ENCODE measurements at places on chromosomes 2 and 18.

DNA sequence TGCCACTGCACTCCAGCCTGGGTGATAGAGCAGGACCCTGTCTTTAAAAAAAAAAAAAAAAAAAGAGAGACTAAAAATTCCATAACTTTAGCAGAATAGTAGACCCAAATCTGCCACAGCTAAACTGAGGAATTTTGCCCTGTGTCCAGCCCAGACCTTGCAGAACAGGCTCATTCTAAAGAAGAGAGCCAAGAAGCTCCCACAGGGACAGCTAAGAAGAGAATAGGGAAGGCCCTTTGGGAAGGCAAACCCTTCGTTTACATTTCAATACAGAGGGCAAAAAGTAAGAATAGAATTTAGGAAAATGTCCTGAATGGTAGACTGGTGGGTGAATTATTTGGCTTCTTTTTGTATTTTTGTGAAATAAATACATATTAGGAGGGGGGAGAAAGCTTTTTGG, 21.5 kb upstream of the BZW1 start:
- no peak for DNase-seq

DNA sequence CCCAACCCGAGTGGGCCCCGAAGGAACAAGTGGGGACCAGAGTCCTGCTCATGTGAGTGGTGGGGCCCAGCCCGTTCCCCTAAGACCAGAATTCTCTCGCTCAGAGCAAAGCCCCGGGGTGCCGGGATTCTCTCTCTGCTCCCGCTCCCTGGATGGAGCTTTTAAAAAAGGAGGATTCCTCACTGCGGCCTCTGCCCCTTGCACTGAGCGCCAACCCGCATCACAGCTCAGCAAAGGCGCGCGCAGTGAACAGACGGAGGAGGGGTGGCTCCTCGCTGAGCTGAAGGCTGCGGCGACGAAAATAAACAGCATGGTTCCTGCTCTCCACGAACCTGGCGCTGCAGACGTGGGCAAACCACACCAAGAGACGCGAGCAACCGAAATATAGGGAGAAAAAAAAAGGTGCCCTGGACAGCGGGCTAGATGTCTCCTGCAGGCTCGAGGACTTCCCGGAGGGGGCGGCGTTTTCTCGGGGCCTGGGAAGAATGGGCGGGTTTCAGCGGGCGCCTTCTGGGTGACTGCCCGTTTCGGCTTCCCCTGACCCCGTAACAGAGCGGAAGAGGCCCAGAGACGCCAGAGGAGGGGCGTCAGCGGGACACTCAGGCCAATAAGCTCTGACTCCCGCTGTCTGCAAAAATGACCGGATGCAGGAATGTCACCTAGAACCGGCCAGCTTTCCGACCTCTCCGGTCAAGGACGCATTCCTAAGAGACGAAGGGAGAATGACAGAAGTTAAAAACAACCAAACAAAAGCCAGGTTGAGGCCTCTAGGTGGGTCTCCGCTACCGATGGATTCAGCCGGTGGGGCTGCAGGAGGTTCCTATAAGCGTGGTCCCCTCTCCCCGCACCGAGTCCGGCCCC, 819 bp upstream of the KLF11 start:
- DNase-seq, result peak; percentile 46

DNA sequence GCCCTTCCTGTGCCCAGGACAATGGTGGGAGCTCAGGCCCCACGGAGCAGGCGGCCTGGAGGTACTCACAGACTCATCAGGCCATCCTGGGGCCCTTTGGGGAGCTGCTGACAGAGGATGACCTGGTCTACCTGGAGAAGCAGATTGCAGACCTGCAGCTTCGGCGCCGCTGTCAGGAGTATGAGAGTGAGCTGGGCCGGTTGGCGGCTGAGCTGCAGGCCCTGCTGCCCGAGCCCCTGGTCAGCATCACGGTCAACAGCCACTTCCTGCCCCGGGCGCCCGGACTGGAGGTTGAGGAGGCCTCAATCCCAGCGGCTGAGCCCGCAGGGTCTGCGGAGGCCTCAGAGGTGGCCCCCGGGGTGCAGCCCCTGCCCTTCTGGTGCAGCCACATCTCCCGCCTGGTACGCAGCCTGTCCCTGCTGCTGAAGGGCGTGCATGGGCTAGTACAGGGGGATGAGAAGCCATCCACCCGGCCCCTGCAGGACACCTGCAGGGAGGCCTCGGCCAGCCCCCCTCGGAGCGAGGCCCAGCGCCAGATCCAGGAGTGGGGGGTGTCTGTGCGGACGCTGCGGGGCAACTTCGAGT, 8.3 kb upstream of the KLHL30 start:
- no peak for DNase-seq

GRCh38 chr2:230326453-230327417, at the start of gene SP140L:
Gene SP140L (plus strand): TSS chr2:230327193. CDS start chr2:230327270, 77 bp downstream.
- DNase-seq, result peak; percentile 89

GRCh38 chr2:140876015-140876414, 1254.8 kb downstream of the LRP1B start:
- no peak for DNase-seq

- no peak for DNase-seq
Measured at GRCh38 chr2:177600917-177601316, 208.3 kb downstream of the AGPS start.

- DNase-seq, result no peak
Measured at GRCh38 chr18:8778824-8779223, 73.5 kb downstream of the MTCL1 start.

DNA sequence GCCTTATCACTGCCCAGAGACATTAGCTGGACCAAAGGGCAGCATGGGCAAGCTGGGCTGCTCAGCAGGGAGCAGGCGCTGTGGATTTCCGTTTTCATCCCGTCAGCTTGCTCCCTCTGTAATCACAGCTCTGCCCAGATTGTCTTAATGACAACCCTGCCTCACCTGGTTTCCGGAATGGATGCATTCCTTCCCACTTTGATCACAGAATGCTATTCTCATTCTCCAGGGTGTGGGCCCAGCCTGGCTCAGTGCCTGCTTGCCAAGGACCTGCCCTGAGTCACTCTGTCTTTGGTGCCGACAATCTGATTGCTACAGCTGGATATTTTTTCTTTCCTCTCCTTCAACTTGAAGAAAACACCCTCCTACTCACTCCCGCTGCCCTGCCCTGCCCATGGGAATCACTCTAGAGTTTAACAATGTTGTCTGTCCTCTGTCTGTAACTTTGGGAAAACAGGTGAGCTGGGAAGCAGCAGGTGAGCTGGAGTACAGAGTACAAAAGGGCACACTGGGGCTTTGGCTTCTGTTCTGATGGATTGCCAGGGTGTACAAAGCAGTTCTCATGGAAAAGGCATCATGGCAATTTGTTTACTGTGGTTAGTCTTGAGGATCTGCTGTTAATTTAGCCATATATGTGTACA, 27.2 kb upstream of the FAM136A start:
- no peak for DNase-seq

DNA sequence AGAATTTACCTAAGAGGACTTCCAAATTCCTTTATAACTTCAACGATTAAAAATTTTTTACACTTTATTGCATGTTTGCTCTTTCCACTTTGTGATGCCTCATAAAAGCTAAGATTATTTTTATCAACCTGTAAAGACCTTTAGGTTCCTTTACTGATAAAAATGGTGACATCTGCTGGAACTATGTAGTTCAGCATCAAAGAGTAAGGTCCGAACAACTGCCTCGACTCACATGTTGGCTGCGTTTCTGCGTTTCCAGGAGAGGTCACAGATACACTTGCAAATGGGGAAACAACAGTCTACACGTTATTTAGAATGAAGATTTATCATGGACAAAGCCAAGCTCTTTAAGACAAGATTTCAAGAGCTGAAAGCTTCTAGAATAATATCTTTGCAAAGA, 18.8 kb upstream of the TMX3 start:
- no peak for DNase-seq

GRCh38 chr18:58303363-58303762, 259.3 kb downstream of the NEDD4L start:
- DNase-seq, result peak; percentile 68

DNA sequence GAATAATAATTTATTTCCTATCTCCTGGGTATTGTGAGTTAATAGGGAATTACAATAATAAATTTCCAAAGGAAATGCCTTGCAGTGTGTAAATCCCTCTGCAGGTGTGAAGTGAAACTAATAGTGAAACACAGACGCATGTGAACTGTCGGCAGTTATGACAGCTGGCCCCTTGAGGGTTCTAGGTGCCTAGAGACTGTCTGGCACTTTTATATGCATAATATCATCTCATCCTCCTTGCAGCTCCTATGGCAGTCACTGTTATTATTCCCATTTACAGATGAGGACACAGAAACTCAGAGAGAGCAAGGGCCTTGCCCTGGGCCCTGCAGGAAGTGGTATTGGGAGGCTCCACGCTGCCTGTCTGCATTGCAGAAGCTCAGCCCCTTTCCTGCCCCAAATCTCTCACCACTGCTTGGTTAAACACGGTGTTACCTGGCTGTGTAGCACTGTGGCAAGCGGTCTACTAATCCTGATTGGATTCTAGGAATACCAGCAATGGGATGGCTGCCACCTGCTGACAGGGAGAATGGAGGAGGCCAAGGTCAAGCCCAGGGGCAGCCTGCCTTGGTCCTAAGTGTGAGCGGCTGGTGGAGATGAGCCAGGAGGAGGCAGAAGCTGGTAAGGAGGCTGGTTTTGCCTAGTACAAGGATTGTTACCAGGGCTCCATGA, 32.8 kb upstream of the ACKR3 start:
- peak; percentile 68 for DNase-seq

DNA sequence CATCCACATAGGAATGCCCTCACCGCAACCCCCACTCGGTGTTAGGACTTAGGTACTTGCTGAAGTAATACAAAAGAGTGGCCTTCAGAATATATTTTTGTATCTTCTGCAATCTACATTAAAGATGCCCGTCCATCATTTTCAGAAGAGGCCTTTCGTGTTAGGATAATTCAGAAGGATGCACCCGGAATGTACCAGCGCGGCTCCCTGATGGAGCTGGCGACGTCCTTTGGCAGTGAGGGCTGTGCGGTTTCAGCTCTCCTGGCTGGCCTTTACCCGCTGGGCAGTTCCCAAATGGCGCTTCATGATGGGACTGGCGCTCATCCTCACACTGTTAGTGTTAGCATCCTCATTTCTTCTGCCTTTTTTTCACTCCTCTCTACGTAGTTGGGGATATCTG, 15.3 kb downstream of the TWIST2 start:
- DNase-seq, result no peak

DNA sequence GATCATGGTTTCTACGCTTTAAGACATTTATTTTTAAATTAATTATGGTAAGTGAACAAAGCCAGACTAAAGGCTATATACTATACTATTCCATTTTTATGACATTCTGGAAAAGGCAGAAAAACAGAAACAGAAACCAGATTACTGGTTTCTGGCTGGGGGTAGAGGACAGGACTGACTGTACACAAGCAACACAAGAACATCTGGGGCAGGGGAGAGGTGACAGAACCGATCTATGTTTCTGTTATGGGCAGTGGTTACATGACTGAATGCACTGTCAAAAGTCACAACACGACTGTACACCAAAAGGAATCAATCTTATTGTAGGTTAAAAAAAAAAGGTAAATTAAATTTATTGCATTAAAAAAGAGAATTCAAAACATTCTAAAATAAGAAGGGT, 64.7 kb downstream of the PTPN2 start:
- peak; percentile 29 for DNase-seq

- DNase-seq, result no peak
Measured at GRCh38 chr2:100135415-100135814, 7.0 kb downstream of the AFF3 start.

DNA sequence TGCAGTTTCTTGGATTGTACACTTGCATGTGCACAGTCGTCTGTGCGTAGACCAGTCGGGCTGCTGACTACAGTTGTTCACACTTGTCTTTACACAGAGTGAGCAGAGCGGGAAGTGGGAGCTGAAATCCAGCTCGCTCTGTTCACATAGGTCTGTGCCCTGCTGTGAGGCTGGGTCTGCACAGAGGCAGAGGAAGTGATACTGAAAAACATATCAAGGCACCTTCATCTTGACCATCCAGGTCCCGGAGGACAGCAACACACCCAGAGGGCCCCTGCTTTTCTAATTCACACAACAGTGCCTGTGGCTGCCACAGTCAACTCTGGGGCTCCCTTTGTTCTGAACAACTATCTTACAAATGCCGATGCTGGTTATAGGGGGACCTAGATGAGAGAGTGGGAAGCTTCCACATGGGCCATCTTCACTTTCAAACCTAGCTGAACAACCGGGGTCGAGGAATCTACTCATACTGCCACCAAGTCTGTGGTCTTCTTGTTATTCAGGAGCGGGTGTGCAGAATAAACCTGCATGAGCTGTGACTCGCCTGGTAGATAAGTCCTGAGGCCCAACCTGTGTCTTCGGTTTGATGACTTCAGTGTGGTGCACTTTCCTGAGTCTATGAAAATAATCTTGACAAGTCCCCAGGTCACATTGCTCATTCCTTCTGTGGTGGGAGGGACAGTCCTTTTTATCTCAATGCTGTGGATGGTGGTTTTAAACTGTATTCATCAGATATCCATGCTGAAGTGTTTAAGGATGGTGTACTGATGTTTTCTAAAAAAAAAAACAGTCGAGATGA, 3.5 kb upstream of the ADNP2 start:
- DNase-seq, result peak; percentile 54

DNA sequence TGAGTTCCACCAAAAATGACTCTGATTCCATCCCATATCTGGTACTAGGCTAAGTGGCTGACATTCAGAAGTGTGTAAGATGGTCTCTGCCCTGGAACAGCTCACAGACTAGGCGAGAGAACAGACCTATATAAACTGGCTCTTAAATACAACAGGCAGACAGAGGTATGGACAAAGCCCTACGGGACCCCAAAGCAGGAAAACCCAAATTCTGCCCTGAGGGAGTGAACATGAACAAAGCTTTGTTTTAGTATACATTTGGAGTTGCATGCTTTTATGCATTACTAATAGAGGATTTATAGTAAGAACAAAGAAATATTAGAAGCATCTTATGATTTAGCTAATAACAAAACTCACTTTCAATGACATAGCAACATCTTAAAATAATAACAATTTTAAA, 25.1 kb downstream of the GDF7 start:
- DNase-seq, result no peak

DNA sequence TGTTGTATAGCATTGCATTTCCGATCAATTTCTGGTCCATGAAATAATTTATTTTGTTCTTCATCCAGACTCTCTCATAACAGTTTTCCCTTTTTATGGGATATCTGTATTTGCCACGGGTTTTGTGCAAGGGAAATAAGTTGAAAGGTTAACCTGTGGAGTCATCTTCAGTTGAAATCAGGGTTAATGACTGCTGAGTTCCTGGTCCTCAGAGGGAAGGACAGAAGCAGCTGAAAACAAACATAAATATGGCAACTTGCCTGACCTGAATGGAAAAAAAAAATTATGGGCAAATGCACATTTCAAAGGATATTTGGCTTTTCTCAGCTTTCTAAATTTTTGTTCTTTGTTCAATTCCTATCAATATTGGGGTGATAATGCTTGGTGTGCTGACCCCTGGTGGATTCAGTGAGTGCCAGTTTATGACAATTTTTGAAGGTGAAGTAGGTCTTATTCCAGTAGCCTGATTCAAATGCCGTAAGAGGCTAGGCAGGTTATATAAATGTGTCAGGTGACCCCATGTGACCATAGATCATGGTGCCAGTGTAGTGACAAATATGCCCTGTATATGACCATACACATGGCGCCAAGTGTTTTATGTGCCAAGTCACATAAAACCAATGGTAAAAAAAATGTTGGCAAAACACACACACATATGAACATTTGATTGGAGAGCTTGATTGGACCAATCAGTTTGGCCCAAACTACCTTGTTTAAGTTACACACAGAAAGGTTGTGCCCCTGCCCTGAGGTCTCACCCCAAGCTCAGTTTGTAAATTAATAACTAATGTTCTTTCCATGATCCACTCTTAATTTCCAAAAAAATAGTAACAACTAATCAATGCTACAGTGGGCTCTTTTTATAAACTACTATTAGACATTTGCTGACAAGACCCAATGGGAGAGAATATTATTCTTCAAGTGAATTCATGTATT, 47.6 kb upstream of the FAM124B start:
- peak; percentile 29 for DNase-seq
